ENCODE measurements at places on chromosomes 7 and 10.

DNA sequence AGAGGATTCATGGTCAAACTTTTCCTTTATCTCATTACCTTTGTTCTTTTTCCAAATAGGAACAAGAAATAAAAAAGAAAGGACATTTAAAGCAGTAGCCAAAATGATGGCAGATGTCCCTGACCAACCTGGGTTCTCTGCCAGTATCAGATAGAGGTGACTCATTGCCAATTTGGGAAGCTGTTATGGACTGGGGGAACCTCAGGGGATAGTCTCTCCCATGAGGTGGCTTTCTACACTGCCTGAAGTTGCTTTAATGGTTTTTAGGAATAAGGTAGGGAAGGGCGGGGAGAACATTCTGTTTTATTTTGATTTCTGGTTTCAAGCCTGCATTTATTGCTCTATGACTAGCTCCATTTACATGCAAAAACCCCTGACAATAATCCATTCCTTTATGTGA is 457.9 kb upstream of the TPK1 start:
- no peak for DNase-seq

DNA sequence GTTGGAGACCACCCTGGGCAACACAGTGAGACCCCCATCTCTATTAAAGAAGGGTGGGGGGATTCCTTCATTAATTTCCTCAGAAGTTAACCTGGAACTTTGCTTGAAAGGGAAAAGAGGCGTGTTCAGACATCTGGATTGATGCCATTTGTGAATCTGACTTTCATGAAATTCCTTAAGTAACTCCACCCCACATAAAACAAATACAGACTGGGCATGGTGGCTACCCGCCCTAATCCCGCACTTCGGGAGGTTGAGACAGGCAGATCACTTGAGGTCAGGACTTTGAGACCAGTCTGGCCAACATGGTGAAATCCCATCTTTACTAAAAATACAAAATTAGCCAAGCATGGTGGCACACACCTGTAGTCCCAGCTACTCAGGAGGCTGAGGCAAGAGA is 75.0 kb downstream of the EEPD1 start:
- DNase-seq, result no peak

- DNase-seq, result no peak
These were observed 566.0 kb upstream of the FOXK1 start for GRCh38 chr7:4115941-4116610.

- DNase-seq, result no peak
These were observed 923.4 kb downstream of the REEP3 start for GRCh38 chr10:64444564-64444963.

GRCh38 chr10:52472406-52473146 is 158.5 kb downstream of the DKK1 start:
- DNase-seq, result no peak
